Immature natural killer cell (primary cell): ENCODE measurements at places on chromosomes 2 and 18. TPM values are rescaled to one million over a fixed set of nuclear protein-coding genes. Genes with fewer than 3 reads are reported as not detected.

GRCh38 chr2:136492901-136493300 lies 272.4 kb upstream of the THSD7B start:
- no peaks in the 10 kb centered on the region for H3K4me1 ChIP-seq
- no peak for DNase-seq
- H3K27me3 ChIP-seq, result peaks cover 6% of the 10 kb centered on the region

GRCh38 chr18:72674710-72675109 lies 130.6 kb upstream of the CBLN2 start:
- no peak for DNase-seq
- no peaks in the 10 kb centered on the region for H3K36me3 ChIP-seq
- H3K27me3 ChIP-seq, result peaks cover 2% of the 10 kb centered on the region
- H3K4me1 ChIP-seq, result no peaks in the 10 kb centered on the region
- no peak overlapping the region for H3K4me3 ChIP-seq

DNA sequence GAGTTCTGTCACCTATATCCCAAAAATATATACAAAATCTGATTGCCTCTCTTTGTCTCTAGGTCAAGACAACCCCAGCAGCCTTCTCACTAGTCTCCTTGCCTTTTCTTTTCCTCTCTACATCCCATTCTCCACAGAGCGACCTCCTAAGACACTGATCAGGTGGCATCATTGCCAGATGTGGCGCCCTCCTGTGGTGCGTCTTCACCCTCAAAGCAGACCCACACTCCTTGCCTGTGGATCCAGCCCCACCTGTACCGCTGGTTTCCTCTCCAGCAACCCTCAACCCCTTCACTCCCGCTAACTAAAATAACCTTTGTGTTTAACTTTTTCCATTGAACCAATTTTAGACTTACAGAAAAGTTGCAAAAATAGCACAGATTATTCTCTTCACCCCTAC lies 273.3 kb downstream of the GLI2 start:
- H3K27me3 ChIP-seq, result peaks cover 3% of the 10 kb centered on the region
- no peak overlapping the region for H3K27ac ChIP-seq
- no peak overlapping the region for H3K4me3 ChIP-seq
- no peaks in the 10 kb centered on the region for H3K36me3 ChIP-seq
- H3K4me1 ChIP-seq, result no peaks in the 10 kb centered on the region

DNA sequence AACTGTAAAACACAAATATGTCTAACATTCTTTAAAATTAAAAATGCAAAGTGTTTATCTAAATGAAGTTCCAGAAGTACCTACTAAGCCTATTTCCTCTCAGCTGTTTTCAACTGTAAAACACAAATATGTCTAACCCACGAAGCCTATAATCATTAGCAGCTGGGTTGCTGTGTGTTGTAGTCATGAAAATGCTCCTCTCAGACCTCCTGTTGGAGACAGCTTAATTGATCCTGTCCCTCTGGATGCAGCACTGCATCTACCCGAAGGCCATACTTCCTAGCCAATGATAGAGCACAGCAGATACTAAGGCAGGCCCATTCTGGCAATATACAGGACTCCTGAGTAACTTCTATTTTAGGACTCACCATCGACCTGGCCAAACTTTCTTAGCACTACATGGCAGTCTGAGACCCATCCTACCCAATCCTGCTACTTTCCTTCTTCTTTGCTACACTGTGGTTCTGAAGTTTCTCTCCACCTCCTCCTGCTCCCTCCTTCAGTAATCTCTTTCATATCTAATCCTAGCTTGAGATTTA lies 92.5 kb upstream of the RBBP8 start:
- H3K4me3 ChIP-seq, result no peak overlapping the region
- H3K27ac ChIP-seq, result no peak overlapping the region
- DNase-seq, result no peak
- H3K36me3 ChIP-seq, result no peaks in the 10 kb centered on the region
- H3K27me3 ChIP-seq, result peaks cover 2% of the 10 kb centered on the region
- no peaks in the 10 kb centered on the region for H3K4me1 ChIP-seq

DNA sequence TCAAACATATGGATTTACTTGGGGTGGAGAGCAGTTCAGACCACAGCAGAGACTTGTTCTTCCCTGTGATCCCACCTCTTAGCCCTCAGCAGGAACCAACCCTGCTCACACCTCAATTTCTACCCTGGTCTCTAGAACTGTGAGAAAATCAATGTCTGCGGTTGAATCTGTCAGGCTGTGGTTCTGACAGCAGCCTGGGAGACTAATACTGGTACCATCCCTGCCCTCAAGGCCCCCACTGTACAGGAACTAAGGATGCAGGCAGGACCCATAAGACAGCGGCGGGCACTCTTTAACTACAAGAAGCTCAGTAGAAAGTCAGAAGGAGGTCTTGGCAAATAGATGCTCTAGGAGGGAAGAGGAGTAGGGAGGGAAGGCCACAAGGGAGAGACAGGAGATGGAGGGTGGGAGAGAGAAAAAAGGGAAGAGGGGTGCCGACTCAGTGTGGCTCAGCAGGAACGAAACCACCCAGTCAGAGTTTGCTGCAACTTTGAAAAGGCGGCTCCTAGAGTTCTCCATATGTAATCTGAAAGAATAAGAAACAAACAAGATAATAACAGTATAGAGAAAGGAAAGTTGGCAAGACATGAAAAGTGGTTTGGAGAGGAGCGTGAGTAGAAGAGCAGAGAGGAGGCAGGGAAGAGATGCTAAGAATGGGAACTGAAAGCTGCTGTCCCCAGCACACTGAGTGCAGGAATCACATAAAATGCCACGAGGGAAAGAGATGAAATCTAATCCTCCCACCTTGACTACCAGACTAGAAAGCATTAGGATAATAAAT lies 323.9 kb upstream of the ID2 start:
- peak; percentile 53 for DNase-seq
- no peaks in the 10 kb centered on the region for H3K36me3 ChIP-seq
- H3K27ac ChIP-seq, result peak overlapping the region; percentile 5
- H3K4me1 ChIP-seq, result peaks cover 54% of the 10 kb centered on the region
- peak overlapping the region; percentile 36 for H3K4me3 ChIP-seq

DNA sequence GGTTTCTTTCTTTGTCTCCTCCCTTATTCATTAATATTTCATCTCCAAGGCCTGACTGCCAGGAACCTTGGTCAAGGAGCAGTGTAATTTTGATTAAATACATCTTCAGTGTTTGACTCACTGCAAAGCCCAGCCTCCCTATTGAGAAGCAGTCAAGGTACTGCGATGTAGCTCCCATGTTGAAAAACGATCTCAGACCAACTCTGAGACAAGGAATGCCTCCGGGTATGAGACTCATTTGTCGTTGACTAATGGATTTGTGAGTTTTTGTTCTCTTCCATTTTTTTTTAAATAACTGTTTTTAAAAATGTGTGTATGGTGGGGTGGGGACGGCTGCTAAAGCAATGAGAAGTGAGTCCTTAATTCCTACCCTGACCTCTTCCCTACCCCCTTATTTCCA lies 361.6 kb downstream of the SOX11 start:
- no peaks in the 10 kb centered on the region for H3K4me1 ChIP-seq
- H3K27me3 ChIP-seq, result no peaks in the 10 kb centered on the region
- no peak for DNase-seq
- H3K36me3 ChIP-seq, result no peaks in the 10 kb centered on the region
- no peak overlapping the region for H3K27ac ChIP-seq
- H3K4me3 ChIP-seq, result no peak overlapping the region

- DNase-seq, result no peak
- no peaks in the 10 kb centered on the region for H3K36me3 ChIP-seq
- H3K4me1 ChIP-seq, result no peaks in the 10 kb centered on the region
- peaks cover 2% of the 10 kb centered on the region for H3K27me3 ChIP-seq
- no peak overlapping the region for H3K27ac ChIP-seq
Measured at GRCh38 chr2:167140767-167141166, 252.5 kb downstream of the XIRP2 start.

DNA sequence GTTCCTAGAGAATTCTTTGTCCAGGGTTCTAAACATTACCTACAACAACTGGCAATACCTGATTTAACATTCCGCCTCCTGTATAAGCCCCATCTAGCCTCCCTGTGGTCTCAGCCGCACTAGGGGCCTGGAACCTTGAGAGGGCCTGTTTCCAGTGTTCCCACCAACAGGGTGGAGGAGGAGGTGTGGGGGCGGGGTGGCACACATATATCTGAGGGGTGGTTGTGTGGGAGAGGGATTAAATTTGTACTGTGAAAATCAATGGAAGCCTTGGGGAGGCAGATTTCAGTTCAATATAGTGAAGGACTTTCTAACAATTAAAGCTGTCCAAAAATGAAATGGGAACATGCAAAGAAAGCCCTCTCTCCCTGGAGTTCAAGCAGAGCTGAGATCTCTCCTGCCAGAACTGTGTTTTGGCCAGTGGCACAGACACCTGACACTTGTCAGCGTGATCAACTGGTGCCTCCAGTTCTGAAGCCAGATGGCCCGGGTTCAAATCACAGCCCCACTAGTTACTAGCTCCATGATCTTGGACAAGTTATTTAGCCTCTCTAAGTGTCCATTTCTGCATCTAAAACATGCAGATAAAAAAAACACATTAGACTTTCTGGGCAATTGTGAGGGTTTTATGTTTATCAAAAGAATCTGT lies 17.0 kb upstream of the FZD7 start:
- no peaks in the 10 kb centered on the region for H3K36me3 ChIP-seq
- H3K27me3 ChIP-seq, result peaks cover 10% of the 10 kb centered on the region
- H3K4me1 ChIP-seq, result no peaks in the 10 kb centered on the region

GRCh38 chr18:46688853-46689525 lies 32.0 kb upstream of the LOXHD1 start:
- no peaks in the 10 kb centered on the region for H3K27me3 ChIP-seq
- no peaks in the 10 kb centered on the region for H3K4me1 ChIP-seq
- no peak overlapping the region for H3K27ac ChIP-seq
- no peaks in the 10 kb centered on the region for H3K36me3 ChIP-seq
- H3K4me3 ChIP-seq, result no peak overlapping the region
- DNase-seq, result no peak

- peaks cover 2% of the 10 kb centered on the region for H3K27me3 ChIP-seq
- H3K4me1 ChIP-seq, result peaks cover 6% of the 10 kb centered on the region
- H3K36me3 ChIP-seq, result no peaks in the 10 kb centered on the region
- no peak overlapping the region for H3K4me3 ChIP-seq
Measured at GRCh38 chr2:236866542-236867340, 218.9 kb upstream of the COPS8 start.

- H3K27ac ChIP-seq, result no peak overlapping the region
- H3K4me1 ChIP-seq, result no peaks in the 10 kb centered on the region
- no peak overlapping the region for H3K4me3 ChIP-seq
- no peaks in the 10 kb centered on the region for H3K36me3 ChIP-seq
- peaks cover 2% of the 10 kb centered on the region for H3K27me3 ChIP-seq
- DNase-seq, result no peak
Measured at GRCh38 chr2:185522472-185522871, 216.1 kb upstream of the FSIP2 start.

DNA sequence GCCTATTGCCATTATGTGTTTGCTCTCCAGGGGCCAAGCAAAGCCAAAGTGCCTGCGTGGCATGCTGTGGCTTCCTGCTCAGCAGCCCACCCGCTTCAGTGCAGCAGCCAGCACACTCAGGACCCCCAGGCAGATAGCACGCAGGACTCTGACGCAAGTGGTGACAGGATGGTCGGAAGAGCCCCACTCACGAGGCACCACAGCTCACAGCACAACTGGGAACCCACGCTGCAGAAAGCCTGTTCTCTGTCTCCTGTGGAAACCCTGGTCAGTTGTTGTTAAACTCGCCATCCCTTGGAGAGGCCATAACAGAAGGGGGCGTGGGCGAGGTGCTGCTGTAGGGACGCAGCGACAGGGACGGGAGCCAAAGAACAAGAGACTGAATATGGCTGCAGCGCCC lies 76.4 kb downstream of the HDAC4 start:
- peak overlapping the region; percentile 71 for H3K27ac ChIP-seq
- no peak overlapping the region for H3K4me3 ChIP-seq
- no peaks in the 10 kb centered on the region for H3K27me3 ChIP-seq
- peaks cover 53% of the 10 kb centered on the region for H3K4me1 ChIP-seq
- DNase-seq, result no peak
- peaks cover 5% of the 10 kb centered on the region for H3K36me3 ChIP-seq

DNA sequence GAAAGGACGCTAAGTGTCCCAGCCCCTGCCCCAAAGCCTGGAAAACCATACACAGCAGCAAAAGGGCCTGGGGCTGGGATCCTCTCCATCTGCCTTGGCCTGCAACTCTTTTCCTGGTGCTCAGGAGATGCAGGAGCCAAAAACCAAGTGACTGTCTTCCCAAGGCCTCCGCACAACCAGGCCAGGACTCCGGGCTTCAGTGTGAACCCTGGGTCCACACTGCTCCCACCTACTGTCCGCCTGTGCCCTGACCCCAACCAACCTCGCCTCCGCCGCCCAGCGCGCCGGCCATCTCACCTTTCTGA lies 1.1 kb downstream of the FEV start:
- H3K27ac ChIP-seq, result no peak overlapping the region
- peaks cover 38% of the 10 kb centered on the region for H3K27me3 ChIP-seq
- H3K36me3 ChIP-seq, result no peaks in the 10 kb centered on the region
- no peak for DNase-seq
- H3K4me3 ChIP-seq, result no peak overlapping the region
- H3K4me1 ChIP-seq, result peaks cover 7% of the 10 kb centered on the region

- H3K27me3 ChIP-seq, result peaks cover 3% of the 10 kb centered on the region
- no peak overlapping the region for H3K4me3 ChIP-seq
- peaks cover 27% of the 10 kb centered on the region for H3K4me1 ChIP-seq
- DNase-seq, result no peak
Measured at GRCh38 chr2:173136599-173136998, 61.0 kb downstream of the MAP3K20 start.

DNA sequence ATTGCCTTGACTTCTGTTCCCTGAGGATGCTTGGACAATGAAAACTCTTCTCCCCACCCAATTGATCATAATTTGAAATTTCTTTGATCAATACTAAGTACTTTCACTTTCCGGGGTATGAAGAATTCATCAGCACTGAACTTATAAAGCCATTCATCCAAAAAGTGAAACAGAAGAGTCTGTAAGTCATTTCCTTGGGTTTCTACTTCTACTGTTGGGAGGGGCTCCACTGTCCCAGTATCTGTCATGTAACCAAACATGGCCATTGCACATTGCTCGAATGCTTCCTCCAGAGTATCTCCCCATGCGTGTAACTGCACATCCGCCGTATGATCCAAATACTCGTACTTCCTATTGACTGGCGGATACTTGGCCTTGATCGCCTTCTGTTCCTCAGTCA lies 30.3 kb downstream of the NCL start:
- peaks cover 10% of the 10 kb centered on the region for H3K27me3 ChIP-seq
- no peak for DNase-seq
- peaks cover 49% of the 10 kb centered on the region for H3K36me3 ChIP-seq
- peak overlapping the region; percentile 71 for H3K27ac ChIP-seq

Gene EIF4E2
- 82.0 TPM for polyA plus RNA-seq

Gene NTSR2
- not detected for polyA plus RNA-seq

Gene MC2R
- polyA plus RNA-seq, result not detected

Gene SLC5A7
- polyA plus RNA-seq, result not detected
